NCI-H2081 treated with DMSO at 0.1 percent for 48 hours (cell line): ENCODE measurements at places on chromosomes 16 and 17.

DNA sequence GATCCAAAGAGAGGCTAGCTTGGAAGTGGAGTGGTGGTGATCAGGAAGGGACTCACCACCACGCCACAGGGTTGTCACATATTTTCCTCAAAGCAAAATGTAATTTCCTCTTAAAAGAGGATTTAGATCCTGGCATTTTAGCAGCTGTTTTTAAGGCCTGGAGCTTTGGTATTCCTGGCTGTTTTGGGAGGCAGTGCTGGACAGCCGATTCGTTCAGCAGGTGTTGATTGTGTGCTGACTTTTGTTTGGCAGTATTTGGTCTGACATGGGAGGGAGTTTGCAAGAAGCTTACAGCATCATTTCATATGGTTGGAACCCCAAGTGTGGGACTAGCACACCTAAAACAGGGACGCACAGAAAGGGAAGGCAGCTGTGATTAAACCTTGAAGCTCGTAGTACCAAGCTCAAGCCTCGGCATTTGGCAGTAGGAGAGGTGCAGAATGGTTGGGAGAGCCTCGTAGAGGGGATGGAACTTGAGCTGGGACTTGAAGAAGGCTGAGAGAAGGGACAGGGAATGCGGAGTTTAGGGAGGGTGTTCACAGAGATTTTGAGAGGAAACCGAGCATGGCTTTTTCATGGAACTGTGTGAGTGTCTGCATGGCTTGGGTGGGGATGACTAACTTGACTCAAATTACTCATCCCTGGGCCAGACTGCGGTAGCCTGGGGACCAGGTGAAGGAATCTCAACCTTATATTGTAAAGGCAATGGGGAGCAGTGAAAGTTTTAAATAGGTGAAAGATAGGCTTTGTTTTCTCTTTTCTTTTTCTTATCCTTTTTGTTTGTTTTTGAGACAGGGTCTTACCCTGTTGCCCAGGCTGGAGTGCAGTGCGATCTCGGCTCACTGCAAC is 52.3 kb downstream of the RPTOR start:
- no peak for DNase-seq

- DNase-seq, result no peak
Measured at GRCh38 chr17:67203818-67204217, 41.2 kb downstream of the HELZ start.

GRCh38 chr16:88835383-88835782 is 21.4 kb downstream of the GALNS start:
- no peak for DNase-seq

DNA sequence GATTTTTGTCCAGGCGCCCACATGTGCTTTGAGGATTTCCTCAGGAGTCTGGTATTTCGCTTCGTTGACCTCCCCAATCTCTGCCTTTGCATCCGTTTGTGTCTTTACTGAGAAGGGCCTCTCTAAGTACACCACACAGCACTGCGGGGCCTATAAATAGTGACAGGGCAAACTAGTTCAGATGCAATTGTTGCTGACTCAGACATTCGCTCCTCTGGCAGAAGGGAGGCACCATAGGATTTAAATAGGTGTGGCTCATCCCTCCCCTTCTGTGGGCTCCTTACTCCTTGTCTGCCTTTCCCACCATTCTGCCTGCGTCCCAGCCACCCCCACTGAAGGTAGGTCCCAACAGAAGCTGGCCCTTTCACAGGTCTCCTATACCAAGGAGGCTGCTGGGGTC is 192.3 kb downstream of the SHISA9 start:
- DNase-seq, result no peak

GRCh38 chr16:3317315-3317999 is 12.2 kb downstream of the ZNF75A start:
- DNase-seq, result no peak

DNA sequence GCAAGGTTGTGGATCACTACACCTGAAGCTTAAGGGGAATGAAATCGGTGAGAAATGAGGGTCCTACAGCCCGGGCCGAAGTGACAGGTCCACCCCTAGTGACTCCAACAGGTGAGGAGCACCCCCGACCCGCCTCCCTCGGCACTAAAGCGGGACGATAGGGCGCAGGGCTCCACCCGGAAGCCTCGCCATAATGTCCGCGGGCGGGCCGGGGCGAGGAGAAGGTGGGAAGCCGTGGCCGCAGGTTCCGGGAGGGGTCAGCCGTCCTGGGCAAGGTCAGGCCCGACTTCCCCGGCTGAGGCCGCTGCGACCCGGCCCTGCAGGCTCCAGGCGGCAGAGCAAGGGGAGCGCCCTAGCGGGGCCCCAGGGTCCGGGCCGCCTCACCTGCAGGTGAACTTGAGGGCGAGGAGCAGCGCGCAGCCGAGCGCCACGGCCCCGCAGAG is 543 bp downstream of the TXNDC11 start:
- DNase-seq, result no peak

GRCh38 chr17:72998343-72998742 is 94.1 kb downstream of the SLC39A11 start:
- no peak for DNase-seq

GRCh38 chr16:1003391-1004347 is 22.1 kb downstream of the SOX8 start:
- no peak for DNase-seq

DNA sequence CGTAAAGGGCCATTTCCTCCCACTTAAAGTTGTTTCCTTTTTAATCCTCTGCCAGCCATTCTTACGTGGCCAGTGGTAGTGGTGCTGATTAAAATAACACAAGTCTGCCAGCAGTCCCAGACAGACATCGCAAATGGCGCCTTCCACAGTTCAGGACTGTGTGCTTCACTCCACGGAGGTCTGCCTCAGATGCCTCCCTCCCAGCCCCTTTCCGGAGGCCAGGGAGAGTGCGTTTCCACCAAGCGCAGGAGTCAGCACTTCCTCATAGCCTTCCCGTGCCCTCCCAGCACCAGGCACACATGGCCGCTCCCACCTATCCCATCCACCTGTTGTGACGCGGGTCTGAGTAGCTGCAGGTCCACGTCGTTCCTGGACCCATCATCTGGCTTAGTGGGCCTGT is 205.6 kb downstream of the RPTOR start:
- DNase-seq, result no peak
